NB4 (cell line): ENCODE measurements at places on chromosomes 1 and 21.
A peak's percentile ranks its signal among the peaks of the same experiment; 100 is the strongest.

DNA sequence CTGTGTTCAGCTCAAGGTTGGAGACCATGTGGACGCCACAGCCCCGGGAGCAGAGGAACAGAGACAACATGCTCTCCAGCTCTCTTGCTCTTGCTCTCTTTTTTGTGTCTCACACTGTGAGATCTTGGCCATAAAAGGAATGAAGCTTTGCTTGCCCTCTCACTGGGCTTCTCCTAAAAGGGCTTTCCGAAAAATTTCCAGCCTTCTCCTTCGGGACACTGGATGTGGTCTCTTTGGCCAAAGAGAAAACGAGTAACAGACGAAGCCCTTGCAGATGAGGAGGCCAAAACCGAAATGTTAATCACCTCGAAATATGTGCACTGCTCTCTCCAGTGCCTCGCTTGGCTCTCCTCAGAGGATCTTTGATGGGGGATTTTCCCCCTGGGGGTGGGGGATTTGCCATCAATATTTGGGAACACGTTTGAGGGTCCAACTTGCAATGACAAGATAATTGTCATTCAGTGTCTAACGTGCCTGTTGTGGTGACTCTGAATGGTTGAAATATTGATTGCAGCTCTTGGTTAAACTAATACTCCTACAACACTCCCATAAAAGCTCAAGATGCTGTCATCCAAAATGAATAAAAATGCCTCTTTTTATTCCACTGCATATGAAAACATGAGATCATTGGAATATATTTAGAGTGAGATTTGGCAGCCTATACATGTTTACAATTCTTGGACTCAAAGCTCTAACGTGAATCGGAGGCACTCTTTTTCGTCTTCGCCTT, 68.6 kb upstream of the ANGPTL1 start:
- DNase-seq, result no peak

GRCh38 chr1:119873135-119874015, 22.9 kb downstream of the ADAM30 start:
- peak; percentile 76 for DNase-seq

DNA sequence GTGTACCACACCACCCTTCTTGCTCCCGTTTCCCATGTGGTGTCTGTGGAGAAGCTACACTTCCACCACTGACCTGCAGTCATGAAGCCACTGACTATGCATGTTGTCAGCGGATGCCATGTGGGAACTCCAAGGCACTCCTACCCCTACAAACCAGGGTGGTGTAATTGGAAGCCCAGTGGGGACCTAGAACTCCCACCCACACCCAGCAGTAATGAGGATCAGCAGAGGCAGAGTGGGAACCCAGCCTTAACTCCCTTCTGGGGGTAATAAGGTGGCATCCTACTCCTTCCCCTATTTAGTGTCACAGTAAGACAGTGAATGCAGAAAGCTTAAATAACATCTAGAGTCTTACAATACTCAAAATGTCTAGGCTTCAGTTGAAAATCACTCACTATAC, 78.4 kb downstream of the SPATA46 start:
- no peak for DNase-seq

GRCh38 chr21:38859852-38860251, 54.1 kb downstream of the ETS2 start:
- DNase-seq, result no peak

GRCh38 chr1:38530957-38531356, 328.6 kb downstream of the RRAGC start:
- DNase-seq, result no peak

- DNase-seq, result no peak
These were observed 51.3 kb downstream of the PRKCZ start for GRCh38 chr1:2101531-2101930.

- DNase-seq, result peak; percentile 83
These were observed 4.1 kb downstream of the CD84 start for GRCh38 chr1:160575112-160575664.

GRCh38 chr1:80540149-80540548, 1260.6 kb upstream of the ADGRL2 start:
- no peak for DNase-seq

GRCh38 chr1:183355181-183355580, 63.0 kb downstream of the NMNAT2 start:
- no peak for DNase-seq

DNA sequence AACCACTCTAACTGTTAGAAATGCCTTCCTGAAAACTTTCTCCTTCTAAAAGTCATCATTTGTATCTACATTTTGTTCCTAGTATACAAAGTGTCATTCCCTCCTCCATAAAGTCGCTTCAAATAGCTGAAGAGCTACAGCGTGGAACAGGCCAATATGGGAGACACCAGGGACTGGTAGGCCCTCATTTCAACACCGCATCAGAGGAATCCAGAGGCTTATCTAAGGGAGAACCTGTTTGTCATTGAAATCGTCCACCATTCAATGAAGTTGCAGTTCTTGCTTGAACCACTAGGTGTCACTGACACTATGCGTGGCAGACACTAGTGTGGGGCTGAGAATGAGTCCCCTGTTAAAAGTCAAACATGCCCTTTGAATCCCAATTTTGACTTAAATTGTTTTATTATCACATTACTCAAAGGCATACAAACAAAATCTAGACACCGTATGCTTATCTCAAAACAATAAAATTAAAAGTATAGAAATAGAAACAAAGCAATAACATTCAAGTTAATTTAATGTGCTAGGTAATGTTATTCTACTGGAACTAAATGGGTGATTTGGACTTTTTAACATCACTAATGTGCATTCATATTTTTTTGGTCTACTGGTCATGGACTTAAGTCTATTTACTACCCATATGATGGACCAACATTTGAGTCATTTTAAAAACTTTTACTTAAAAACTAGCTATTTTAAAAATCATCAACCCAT, 182.3 kb downstream of the FCRL5 start:
- peak; percentile 64 for DNase-seq

DNA sequence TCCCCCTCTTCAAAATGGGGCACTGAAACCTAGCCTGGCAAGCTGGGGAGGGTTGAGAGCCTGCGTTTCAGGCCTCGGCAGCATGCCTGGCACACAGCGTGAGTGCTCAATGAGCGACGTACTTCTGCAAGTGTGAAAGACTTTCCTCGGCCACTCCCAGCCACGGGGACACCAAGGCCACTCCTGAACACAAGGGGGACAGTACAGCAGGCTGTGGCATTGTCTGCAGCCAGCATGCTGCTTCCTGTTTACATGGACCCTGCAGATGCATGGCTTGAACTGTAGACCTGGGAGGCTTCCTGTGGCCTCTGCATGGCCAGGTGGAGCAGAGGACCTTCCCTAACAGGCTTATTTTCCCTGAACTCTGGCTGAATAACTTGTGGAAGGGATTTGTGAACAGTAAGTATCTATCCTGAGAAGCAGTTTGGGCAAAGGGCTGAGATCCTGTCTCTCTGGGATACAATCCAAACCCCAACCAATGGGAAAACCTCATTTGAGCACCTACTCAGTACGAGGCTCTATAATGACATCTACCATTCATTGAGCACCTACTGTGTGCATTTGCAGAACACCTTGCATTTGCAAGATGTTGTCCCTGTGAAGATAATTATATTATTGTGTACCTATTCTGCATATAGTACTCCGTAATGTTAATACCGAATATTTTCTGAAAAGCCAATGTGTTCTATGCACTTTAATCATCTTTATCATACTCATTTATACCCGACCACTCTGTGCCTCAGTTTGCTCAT, 9.9 kb upstream of the HSPG2 start:
- DNase-seq, result peak; percentile 48

DNA sequence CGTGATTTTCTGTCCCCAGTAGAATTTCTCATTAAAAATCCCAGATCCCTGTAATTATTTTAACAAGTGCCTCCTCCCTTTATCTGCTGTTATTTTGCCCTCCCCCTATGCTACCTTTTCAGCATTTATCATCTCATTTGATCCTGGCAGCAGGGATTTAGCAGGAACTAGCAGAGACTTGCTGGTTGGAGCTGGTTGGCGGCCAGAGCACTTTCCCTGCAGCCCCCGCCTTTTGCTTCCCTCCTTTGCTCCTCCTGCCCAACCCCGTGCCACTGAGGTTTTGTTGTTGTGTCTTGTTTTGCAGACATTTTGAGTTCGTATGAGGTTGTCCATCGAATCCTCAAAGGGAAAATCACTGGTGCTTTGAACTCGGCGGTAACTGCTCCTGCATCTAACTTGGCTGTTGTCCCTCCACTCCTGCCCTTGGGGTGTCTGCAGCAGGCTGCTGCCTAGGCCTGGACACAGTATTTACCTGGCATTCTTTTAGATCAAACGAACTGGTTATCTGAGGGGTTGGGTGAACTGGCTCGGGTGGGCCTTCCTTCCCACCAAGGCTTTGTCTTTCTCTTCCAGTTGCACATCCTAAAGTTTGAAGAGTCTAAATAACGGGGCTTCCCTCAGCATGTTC, 11.2 kb downstream of the UBE2Q1 start:
- no peak for DNase-seq

DNA sequence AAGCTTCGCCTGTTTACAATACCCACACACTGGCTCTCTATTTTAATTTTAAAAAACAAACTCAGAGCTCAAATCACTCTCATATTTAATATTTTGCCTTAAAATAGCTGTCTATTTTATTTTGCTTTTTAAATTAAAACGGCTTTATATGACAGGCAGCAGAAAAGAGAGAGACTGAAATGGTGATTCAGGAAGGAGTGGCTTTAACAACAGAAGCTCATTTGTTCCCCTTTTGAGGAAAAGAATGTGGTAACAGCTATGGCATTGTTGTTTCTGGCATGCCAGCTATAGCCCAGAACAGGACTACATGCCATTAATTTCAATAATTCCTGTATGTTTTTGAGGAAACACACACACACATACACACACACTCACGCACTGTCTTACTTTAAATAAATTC, 234.2 kb upstream of the PTBP2 start:
- DNase-seq, result peak; percentile 23

- DNase-seq, result no peak
These were observed 83.9 kb downstream of the MAST2 start for GRCh38 chr1:45887156-45887842.

- no peak for DNase-seq
These were observed 39.7 kb upstream of the SDC3 start for GRCh38 chr1:30948278-30948677.

DNA sequence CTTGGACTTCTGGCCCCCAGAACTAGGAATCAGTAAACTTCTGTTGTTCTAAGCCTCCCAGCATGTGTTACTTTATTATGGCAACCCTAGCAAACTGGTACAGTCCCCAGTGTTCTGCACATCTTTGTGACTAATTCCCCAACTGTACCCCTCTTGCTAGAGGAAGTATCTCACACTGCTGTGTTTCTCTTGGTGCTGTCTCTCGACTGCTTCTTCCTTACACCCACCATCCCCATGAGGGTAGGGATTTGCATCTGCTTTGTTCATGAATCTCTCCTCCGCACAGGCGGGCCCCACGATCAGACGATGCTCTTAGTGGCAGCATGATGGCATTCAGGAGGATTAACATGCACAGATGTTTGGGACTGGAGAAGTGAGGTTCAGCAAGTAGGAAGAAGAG, 46.7 kb downstream of the CLIC6 start:
- no peak for DNase-seq

- no peak for DNase-seq
These were observed 43.8 kb downstream of the DDAH1 start for GRCh38 chr1:85421179-85421578.

DNA sequence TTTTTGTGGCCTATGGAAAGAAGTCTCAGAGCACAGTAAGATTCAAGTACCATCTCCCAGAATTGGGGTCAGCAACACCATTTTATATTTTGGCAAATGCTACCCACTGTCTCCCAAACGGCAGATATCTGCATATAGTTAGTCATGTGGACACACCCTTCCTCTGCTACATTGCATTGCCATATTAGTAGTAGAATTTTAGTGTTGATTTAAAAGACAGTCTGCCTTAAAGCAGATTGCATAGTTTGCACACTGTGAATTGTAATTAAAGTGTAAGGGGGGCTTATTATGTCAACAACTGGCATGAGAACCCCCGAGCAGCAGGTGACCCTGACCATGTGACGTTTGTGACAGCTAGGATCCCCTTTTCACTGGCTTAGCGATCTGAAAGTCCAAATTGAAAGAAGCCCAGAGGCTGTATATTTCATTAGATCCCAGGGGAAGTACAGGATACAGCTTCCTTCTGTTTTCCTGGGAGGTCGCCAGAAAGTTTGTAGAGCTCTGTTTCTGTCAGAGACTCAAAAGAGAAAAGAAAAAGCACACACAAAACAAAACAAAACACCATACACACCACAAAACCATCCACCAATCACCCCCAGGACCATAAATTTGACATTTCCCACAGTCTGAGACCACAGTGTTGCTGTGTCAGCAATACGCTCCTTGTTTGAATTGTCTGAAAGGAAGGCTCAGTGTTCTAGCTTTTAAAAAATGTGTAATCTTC, 172.4 kb downstream of the NFIA start:
- DNase-seq, result peak; percentile 5

- no peak for DNase-seq
These were observed 32.1 kb downstream of the RGL1 start for GRCh38 chr1:183837062-183837461.

DNA sequence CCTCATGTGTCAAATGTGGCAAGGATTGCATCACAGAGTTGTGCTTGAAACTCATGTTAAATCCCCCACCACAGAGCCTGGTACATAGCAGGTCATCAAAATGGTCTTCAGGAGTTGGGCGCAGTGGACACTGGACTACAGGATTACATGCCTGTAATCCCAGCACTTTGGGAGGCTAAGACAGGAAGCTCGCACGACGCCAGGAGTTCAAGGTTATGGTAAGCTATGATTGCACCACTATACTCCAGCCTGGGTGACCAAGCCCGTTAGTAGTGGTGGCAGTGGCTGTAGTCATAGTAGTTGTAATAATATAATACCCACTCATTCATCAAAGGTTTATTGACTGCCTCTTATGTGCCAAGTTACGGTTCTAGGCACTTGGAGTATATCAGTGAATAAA, 123.4 kb upstream of the IRF2BP2 start:
- no peak for DNase-seq

- no peak for DNase-seq
These were observed 13.9 kb downstream of the CCDC18 start for GRCh38 chr1:93194231-93194990.

- peak; percentile 11 for DNase-seq
These were observed 411.9 kb downstream of the ZP4 start for GRCh38 chr1:237478842-237479241.

DNA sequence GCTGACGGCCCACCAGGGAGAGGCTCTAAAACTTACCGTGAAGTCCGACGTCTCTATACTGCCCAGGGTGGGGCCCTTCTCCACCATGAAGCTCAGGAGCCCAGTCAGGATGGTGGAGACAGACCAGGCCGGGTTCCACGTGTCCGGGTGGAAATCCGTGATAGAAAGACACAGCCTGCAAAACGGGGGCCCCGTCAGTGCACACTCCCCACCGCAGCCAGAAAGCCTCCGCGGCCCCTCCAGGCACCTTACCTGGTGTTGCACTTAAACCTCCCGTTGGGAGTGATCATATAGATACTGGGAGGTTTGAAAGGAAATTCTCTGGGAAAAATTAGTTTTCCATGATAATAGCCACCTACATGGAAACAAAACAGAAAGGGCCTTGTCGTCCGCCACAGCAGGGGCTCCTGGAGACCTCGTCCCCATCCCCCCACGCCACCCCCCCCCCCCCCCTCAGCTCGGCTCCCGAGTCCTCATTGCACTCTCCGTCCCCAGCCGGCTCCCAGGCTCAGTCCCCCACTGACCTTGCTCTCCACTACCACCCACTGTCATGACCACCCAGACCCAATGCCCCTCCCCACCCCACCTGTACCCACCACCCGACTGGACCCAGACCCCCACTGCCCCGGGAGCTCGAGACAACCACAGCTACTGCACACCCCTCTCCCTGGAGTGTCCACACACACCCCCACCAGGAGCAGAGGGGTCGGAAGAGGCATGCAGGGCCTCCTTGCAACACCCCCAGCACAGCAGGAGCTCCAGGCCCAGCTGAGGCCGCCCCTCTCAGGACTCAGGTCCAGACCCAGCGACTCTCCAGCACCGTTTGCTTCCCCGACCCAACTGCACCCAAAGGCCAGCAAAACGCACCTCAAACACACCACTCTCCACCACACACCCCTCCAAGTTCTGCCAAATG, 10.7 kb upstream of the C1QTNF12 start:
- no peak for DNase-seq
